ENCODE measurements at places on chromosomes 11 and 22.

DNA sequence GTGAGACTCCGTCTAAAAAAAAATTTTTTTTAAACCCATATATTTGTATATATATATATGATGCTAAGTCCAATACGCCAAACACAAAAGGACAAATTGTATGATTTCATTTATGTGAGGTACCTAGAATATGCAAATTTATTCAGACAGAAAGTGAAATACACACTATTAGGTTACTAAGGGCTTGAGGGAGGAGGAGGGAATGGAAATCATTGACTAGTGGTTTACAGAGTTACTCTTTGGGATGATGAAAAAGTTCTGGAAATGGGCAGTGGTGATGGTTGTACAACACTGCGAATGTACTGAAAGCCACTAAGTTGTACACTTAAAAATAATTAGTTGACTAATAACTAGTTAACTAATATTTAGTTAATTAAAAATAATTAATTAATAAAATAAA is 36.2 kb upstream of the FGF3 start:
- no peak for DNase-seq

GRCh38 chr11:68935516-68936357 is 32.0 kb downstream of the IGHMBP2 start:
- DNase-seq = no peak

DNA sequence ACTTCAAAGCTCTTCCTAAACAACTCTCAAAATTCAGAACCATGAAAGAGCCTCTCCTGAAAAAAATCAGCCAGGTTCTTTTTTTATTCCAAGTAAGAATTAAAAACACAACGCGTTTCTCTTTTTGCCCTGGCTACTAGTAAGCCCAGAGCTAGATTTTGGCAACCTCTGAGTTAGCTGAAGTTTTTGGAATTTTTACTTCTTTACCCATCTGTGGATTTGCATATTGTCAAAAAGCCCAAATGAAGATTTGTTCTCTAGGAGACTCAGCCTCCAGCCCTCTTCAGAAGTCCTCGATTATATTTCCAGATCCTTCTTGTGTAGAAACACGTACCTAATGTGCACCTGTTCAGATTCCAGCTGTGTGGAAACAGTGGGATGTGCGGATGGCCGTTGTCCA is 517.9 kb downstream of the TBC1D22A start:
- no peak for DNase-seq

GRCh38 chr11:64643920-64644646 is 53.1 kb downstream of the SLC22A12 start:
- DNase-seq = no peak

- no peak for DNase-seq
Observed at GRCh38 chr11:83195143-83195466, 1.6 kb downstream of the ANKRD42 start.

DNA sequence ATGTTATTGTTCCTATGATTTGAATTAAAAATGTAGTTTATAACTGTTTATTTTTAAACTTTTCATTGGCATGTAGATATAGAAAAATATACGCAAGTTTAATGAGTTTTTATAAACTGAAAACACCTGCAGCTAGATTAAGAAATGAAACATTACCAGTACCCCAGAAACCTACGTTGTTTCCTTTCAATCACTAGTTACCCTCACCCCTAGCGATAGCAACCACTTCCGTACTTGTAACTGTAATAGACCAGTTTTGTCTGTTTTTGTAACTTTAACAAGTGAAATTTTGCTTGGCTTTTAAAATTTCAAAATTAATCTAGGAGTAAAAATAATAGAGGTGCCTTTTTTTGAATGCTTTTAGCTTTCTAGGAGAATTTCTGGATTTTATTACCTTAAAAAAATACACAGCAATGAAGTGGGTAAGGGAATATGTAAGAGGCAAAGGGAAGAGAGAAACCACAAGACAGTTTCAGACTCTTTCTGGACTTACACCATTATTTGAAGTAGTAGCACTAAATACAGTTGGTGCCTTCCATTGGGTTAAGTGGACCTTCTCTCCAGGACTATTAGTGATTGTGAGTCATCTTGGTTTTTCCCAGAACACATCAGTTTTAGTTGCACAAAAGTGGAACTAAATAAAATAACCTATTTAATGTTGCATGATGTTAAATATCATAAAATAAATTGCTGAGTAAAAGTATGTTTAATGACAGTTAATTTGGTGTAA is 18.7 kb upstream of the NAT10 start:
- no peak for DNase-seq

GRCh38 chr11:16815047-16815767 is 76.8 kb downstream of the C11orf58 start:
- DNase-seq = no peak

GRCh38 chr11:101126551-101127196 is 2.9 kb downstream of the PGR start:
- no peak for DNase-seq

GRCh38 chr11:11774928-11775327 is 66.8 kb upstream of the USP47 start:
- DNase-seq = no peak

DNA sequence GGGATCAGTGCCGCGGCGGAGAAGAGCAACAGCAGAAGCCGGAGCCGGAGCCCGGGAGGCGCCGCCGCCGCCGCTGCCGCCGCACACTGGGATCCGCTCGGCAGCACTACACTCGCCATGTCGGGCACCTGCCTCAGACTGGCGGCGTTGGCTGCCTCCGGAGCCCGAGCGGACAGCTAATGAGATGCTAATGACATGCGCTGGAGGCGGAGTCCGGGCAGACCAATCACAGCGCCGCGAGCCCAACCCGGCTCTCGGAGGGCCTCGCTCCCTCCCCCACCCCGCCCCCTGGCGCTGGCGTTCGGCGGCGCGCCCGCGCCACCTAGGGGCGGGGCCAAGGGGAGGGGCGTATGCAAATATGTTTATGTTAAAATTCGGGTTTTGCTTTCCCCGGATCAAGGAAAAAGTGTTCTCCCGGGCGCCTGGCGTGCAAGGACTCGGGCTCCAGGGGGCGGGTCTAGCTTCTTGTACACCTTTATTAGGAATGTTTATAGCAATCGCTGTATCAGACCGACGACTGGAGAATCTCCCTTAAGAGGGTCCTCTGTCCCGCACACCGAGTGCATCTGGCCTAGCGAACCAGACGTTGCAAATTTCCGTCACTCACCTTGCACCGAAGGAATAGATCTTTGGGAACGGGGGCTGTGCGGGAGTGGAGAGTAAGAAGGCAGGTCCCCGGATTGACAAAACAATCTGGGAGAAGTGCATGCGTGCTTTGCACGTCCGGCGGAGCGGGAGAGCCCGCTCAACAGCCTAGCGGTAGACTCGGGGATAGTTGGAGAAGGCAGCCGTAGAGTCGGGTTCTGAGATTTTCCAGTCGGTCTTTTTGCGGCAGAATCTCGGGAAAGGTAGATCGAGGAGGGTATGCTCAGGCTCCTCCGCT is at the start of gene CADM1:
CADM1 (minus strand) TSS at position 140 of the 883 bp plus-strand sequence.
- DNase-seq = peak; percentile 56

- no peak for DNase-seq
Observed at GRCh38 chr11:116200564-116200963, 572.2 kb downstream of the BUD13 start.

DNA sequence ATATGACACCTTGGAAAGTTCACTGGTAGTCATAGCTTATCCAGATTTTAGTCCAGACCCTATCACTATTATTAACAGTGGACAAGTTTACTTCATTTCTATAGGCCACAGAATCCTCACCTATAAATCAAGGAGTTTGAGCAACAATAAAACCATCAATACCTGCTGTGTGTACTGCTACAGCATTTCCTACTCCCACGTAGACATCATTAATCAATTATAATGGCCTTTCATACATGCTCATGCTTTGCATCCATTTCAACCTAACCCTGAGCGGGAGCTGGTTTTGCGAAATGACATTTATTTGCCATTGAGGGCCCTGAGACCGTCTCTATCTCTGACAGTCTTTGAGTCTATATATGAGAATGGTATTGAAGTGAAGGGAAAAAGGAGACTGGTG is 312.3 kb downstream of the FAT3 start:
- no peak for DNase-seq

DNA sequence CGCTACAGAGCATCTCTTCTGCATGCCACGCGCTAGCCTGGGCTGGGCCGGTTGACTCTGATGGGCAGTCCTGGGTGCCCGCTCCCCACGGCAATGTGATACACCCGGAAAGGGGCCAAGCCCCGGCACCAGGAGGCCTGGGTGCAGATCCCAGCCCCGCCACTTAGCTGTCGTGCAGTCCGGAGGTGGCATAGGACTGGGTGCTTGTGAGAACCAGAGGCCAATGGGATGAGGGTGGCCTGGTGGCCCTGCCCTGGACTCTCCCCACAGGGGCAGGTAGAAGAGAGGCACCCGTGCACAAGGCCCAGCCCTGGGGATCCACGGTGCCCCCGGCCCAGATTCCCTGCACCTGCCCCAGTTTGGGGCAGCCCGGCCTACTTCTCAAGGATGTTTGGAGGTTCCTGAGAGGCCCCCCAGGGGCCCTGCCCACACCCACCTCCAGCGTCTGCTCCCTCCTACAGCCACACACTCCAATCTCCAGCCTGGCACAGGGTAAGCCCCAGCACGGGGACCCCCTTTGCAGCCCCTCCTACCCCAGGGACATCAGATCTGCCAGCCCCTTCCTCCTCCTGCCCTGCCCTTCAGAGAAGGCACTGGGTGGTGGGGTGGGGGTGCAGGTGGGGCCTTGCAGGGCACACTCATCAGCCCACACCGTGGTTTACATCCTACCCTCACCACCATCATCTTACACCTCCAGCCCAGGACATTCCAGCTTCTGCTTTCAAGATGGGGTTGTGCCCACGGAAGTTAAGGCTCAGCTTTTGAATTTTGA is 66.9 kb downstream of the CYTH4 start:
- DNase-seq = no peak

DNA sequence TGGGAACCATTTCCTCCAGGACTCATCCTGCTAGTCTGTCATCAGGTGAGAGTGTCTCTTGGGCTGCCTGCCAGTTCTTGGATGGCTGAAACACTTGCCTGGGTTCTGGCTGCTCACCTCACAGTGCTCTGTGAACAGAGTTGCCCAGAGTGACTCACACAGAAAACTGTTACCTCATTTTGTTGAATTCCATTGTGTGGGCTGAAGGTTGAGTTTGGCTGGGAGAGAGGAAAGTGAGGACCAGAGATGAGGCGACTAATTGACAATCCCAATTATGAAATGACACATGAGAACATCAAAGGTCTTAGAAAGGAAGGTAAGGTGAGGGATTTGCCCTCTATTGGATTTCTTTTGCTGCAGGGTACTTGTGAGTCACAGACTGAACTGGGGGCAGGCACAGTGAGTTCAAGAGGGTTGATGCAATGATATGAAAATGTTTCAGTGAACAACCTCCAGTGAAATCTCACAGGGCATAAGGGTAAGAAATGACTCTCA is 20.2 kb upstream of the CALCB start:
- no peak for DNase-seq

- no peak for DNase-seq
Observed at GRCh38 chr11:126102436-126102981, 39.8 kb upstream of the CDON start.

- no peak for DNase-seq
Observed at GRCh38 chr11:2891326-2892214, 6.0 kb upstream of the CDKN1C start.

DNA sequence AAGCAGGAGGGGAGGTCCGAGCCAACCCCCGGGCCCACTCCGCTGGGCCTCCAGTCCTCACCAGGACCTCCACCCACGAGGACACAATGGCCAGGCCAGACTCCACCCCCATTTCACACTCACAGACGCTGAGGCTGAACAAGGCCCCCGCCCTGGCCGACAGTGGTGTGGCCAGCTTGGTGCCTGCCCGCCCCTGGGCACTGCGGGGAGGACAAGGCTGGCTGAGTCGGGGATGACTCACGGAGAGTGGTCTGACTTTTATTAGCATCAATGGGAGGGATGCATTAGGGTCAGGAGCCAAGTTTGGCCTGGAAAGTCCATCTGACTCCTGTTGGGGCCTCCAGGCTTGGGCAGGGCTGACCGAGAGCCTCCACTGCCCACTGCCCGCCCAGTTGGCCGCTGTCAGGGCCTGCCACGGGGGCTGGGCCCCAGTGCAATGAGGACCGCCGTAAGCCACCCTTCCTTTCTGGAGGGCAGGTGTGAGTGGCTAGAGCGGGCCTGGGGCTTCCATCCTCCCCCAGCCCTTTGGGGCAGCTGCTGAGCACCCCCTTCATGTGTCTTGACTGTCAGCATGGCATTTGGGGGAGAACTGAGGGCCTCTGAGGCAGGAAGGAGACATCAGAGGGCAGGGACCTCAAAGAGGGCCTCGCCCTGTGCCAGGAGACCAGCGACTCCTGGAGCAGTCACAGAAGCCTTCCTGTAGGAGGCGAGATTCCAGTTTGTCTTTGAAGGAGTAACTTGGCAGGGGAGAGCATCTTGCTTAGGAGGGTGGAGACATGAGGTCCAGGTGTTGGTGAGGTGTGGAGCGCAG is 10.6 kb downstream of the TSPAN32 start:
- DNase-seq = no peak

- peak; percentile 32 for DNase-seq
Observed at GRCh38 chr22:49305214-49305965, 522.3 kb downstream of the BRD1 start.

- DNase-seq = no peak
Observed at GRCh38 chr22:35128637-35129036, 62.7 kb downstream of the ISX start.

DNA sequence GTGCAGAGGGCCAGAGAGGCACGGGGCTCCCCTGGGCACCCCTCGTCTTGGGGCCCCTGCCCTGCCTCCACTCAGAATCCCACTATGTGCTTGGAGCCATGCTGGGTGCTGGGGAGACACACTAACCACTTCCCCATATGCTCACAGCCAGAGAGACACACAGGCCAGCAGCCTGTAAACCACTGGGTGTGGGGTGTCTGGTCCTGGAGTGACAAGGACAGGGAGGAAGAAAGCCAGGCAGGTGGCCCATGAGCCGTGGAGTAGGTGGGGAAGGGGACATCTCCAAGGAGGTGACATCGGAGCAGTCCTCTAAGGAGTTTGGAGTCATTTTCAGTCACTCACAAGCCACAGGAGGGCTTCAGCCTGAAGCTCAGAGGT is 58.9 kb downstream of the CDKN1C start:
- no peak for DNase-seq

DNA sequence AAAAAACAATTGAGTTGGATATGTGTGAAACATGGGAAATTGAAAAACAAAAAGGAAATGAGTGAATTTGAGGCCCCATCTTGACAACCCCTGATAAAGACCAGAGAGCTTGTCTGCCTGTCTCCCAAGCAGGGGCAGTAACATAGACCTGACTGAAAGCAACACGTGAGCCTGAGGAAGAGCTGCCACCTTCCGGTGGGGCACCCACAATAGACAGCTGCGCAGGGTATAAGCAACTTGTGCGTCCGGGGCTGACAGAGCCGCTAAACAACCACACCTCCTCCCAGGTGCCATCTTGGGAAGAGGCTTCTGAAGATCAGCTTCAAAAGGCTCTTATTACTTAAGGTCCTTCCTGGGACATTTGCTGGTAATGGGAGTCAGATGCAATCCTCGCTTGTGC is 166.8 kb downstream of the NTM start:
- no peak for DNase-seq
